ENCODE measurements at places on chromosomes 5 and 9. TPM values are rescaled to one million over a fixed set of nuclear protein-coding genes. Genes with fewer than 3 reads are reported as not detected.

DNA sequence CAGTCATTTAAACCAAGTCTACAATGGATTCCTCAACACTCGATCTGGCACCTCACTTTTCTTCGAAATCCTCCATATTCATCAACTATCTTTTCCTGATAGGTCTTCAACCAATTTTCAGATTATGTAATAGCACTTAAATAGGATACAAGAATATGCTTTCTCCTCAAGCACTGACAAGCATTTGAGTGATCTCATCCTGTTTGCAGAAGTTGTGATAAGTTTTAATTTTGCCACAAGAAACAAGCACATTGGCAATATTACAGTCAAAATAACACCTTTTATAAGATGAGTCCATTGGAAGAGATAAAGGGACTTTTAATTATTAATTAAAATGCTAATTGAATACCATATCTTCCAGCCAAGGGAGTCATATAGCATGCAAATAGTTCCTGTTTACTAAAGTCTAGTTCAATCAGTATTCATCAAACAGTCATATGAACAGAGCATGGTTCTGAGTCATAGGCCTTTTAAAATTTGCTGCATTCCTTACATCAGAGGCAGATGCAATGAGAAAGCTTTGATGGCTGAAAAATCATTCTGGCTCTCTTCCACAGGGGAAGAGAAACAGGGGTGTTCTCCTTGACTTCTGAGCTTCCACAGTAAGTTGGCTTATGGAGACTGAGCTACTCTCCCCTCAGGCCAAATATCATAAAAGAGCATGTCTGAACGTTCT lies 32.7 kb upstream of the ZCCHC9 start:
- peak overlapping the region; percentile 20 for H3K27ac ChIP-seq
- no peak for DNase-seq
- H3K4me1 ChIP-seq, result no peaks in the 10 kb centered on the region
- no peak overlapping the region for H3K4me3 ChIP-seq
- H3K36me3 ChIP-seq, result no peaks in the 10 kb centered on the region
- H3K27me3 ChIP-seq, result no peaks in the 10 kb centered on the region

GRCh38 chr9:126421567-126422428 lies 95.2 kb downstream of the MVB12B start:
- no peaks in the 10 kb centered on the region for H3K36me3 ChIP-seq
- no peaks in the 10 kb centered on the region for H3K27me3 ChIP-seq
- H3K27ac ChIP-seq, result peak overlapping the region; percentile 72
- no peaks in the 10 kb centered on the region for H3K4me1 ChIP-seq
- no peak for DNase-seq

GRCh38 chr9:74951107-74951720 lies 1.5 kb downstream of the C9orf40 start:
- DNase-seq, result no peak
- no peaks in the 10 kb centered on the region for H3K27me3 ChIP-seq
- H3K4me1 ChIP-seq, result no peaks in the 10 kb centered on the region
- H3K36me3 ChIP-seq, result no peaks in the 10 kb centered on the region

DNA sequence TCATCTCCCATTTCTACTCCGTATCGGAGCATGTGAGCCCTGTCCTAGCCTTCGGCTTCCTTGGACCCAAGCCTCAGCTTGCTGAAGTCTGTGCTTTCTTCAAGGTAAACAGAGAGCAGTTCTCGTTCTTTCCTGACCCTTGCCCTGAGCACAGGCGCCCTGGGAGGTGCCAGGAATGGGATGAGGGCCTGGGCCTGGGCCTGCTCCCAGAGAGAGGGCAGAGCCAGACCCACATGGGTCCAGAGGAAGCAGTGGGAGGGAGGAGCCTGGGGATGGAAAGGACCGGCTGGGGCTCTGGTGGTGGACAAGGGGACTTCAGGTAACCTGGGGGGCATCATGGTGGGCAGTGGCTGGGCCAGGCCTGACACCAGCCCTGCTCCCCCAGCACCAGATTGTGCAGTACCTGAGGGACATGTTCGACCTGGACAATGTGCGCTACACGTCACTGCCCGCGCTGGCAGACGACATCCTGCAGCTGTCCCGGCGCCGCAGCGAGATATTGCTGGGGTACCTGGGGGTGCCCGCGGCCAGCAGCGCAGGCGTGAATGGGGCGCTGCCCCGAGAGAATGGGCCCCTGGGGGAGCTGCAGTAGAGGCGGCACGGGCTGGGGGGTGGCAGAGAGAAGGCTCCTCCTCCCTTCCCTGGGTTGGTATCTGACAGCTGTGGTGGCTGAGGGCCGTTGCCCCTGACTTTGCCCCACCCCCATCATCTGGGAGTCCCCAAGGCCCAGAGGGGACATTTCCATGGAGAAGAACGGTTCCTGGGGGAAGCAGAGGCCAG lies 10.9 kb upstream of the DOLPP1 start:
- H3K27me3 ChIP-seq, result no peaks in the 10 kb centered on the region
- H3K36me3 ChIP-seq, result peaks cover 8% of the 10 kb centered on the region
- H3K27ac ChIP-seq, result no peak overlapping the region
- H3K4me3 ChIP-seq, result no peak overlapping the region
- H3K4me1 ChIP-seq, result no peaks in the 10 kb centered on the region
- DNase-seq, result no peak

DNA sequence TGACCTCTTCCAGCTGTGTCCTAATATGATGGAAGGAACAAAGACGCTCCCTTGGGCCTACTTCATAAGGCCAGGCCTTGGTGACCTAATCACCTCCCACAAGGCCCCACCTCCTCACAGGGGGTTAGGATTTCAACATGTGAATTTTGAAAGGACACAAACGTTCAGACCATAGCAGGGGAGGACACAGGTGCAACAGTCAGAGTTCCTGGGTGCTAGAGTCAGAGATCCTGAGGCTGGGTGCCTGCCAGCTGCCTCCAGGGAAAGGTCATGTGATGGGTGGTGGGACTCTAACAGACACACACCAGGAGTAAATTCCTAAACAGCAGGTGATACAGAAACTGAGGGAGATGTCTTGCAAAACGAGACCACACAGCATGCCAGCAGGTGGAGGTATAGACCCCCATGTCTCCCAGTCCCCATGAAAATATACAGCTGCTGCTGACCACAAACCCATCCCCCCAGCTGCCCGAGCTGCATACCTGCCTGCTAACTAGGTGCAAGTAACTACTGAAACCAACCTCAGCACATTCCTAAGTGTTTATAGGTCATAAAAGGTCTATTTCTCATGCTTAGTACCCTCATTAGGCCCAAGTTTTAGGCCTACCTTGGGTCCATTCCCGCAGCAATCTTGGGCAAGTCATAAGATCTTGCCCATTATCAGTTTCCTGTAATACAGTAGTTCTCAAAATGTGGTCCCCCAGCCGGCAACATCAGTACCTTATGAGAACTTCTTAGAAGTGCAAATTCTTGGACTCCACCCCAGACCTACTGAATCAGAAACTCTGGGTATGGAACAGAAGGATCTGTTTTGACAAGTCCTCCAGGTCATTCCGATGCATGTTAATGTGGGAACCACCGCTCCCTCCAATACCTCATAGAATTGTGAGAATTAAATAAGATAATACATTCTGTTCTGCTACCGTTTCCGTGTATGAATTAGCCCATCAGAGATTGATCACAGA lies 245.3 kb downstream of the ENC1 start:
- no peaks in the 10 kb centered on the region for H3K27me3 ChIP-seq
- no peaks in the 10 kb centered on the region for H3K36me3 ChIP-seq
- no peaks in the 10 kb centered on the region for H3K4me1 ChIP-seq
- no peak for DNase-seq
- H3K27ac ChIP-seq, result no peak overlapping the region

- peak; percentile 80 for DNase-seq
- peak within 1 kb of the TSS; percentile 59 for H3K4me3 ChIP-seq
- H3K36me3 ChIP-seq, result no peaks in the 10 kb centered on the region
- H3K27me3 ChIP-seq, result no peaks in the 10 kb centered on the region
Measured at GRCh38 chr5:181243564-181244343, at the start of gene RACK1. TSS of gene RACK1 (minus strand) at chr5:181243906. CDS start at chr5:181243800, 106 bp downstream.

DNA sequence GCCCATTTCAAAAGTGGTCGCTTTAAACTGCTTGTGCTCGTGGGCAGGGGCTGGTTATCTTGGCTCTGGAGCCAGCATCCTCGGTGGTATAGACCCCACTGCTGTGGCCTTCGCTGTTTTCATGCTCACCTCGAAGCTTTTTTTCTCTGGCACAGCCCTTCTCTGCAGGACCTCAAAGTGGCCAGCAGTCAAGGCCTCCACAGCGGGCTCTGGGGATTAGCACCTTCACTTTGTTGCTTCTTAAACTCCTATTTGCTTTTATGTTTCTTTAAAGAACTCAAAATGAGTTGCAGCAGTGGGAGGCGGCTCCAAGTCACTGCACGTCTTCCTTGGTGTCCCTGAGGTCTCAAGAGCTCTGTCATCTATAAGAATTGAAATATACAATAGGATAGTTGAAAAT lies 165.1 kb downstream of the CACNA1B start:
- H3K4me3 ChIP-seq, result no peak overlapping the region
- no peaks in the 10 kb centered on the region for H3K36me3 ChIP-seq
- H3K4me1 ChIP-seq, result no peaks in the 10 kb centered on the region
- no peak overlapping the region for H3K27ac ChIP-seq

GRCh38 chr5:165834891-165835290 lies 2329.5 kb downstream of the MAT2B start:
- no peak overlapping the region for H3K4me3 ChIP-seq
- DNase-seq, result no peak
- no peaks in the 10 kb centered on the region for H3K36me3 ChIP-seq
- H3K4me1 ChIP-seq, result no peaks in the 10 kb centered on the region

DNA sequence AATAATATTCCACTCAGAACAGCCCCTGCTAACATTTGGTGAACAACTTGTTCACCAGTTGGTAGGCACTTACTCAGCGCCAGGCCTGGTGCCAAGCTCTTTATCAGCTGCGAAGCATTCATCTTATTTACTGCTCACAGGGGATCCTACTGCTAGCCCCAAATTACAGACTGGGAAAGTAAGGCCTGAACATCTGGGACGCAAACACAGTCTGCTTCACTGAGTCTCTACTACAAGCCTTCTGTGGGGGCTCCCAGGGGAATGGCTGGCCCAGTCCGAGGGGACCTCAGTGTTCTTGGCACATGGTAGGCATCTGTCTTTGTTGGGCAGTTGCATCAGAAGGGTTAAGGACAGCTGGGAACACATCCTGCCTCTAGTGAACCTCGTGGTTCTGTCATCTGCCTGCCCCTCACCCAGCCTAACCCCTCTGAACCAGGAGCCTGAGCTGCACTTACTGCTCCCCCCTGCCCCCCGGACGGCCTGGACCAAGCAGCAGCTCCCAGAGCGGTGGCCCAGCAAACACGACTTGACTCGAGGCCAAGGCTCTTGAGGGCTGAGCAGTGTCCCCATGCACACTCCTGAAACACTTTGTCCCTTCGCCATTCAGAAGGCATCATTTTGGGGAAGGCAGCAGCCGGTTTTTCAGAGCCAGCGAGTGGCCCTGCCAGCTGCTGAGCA lies at the start of gene PHYHD1:
TSS of gene PHYHD1 (plus strand) at position 602 of the 678 bp plus-strand sequence. CDS start 1,342 bp downstream, outside the sequence.
- no peaks in the 10 kb centered on the region for H3K36me3 ChIP-seq
- no peaks in the 10 kb centered on the region for H3K27me3 ChIP-seq
- peak within 1 kb of the TSS; percentile 96 for H3K27ac ChIP-seq
- DNase-seq, result no peak
- H3K4me3 ChIP-seq, result peak within 1 kb of the TSS; percentile 56
- H3K4me1 ChIP-seq, result peaks cover 13% of the 10 kb centered on the region

DNA sequence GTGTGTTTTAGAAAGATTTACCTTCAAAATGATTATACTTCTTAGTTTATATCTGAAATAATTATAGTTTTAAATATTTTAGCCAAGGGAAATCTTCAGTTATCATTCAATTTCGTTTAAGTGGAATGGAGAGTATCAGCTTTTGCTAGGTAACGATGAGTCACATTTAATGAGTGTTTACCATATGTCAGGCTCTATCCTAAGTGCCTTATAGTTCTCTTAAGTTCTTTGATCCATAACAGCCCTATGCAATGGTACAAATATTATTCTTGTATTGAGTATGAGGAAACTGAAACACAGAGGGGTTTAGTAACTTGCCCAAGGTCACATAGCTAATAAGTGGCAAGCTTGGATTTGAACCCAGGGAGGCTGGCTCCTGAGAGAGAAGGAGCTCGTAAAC lies 37.5 kb upstream of the SHB start:
- DNase-seq, result no peak
- H3K4me3 ChIP-seq, result no peak overlapping the region
- no peaks in the 10 kb centered on the region for H3K4me1 ChIP-seq
- no peaks in the 10 kb centered on the region for H3K36me3 ChIP-seq
- H3K27ac ChIP-seq, result no peak overlapping the region

DNA sequence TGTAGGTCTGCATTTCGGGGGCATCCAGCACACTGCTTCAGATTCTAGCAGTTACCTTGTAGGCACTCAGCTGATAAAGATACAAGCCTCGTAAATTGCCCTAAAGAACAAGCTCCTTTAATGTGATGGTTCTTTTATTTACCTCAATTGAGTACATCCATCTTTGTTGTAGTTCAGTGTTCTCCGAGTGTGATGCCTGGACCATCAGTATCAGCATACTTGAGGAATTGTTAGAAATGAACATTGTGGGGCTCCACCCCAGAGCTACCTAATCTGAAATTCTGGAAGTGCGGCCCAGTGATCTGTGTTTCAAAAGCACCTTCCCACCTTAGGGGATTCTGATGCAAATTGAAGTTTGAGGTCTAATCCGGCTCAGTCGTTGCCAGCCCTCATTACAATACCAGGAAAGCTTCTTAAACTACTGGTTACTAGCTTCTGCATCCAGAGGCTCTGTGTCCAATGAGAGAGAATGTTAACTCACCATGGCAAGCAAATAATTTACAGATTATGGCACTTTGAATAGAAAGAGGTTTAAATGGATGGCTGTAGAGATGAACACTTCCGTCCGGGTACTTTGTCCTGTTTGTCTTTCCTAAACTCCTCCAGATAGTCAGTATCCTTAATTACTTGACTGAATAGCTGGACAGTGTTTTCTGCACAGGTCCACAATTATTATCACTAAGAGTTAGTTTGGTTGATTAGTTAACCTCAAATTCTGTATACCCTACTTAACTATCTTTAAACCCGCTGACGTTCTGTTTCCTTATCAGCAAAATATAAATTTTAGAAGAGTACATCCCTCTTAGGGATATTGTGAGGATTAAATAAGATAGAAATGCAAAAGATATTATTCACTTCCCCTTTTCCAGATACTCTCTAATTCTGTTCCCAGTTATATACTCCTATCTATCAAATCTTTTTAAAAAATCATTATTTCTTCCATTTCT lies 47.9 kb downstream of the RAI14 start:
- no peak overlapping the region for H3K4me3 ChIP-seq
- no peak for DNase-seq
- no peak overlapping the region for H3K27ac ChIP-seq
- H3K27me3 ChIP-seq, result no peaks in the 10 kb centered on the region

DNA sequence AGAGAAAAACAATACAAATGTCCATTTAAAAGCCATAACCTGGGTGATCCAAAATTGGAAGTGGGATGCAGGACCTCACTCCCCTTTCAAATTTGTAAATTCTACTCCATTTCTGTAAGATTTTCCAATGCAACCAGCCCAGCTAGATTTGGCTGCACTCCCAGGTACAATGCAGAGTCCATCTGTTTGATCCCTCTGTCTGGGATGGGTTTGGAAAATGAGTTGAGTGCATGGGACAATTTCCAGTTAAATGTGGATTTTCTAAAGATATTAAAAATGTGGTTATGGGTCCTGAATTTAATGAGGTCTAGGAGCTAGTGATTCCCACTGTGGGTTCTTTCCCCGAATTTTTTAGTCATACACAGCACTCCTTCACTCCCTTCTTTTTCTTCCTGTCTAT lies 104.0 kb upstream of the ATP10B start:
- DNase-seq, result no peak
- H3K4me3 ChIP-seq, result no peak overlapping the region
- no peak overlapping the region for H3K27ac ChIP-seq
- no peaks in the 10 kb centered on the region for H3K4me1 ChIP-seq

The SLC2A8 gene
- 20.9 TPM for total RNA-seq

The PCDHGC3 gene
- 29.6 TPM for total RNA-seq

The NCS1 gene
- 3.9 TPM for total RNA-seq

The CCNG1 gene
- 221 TPM for total RNA-seq

The SYK gene
- total RNA-seq, result 25.9 TPM

The XRCC4 gene
- 8.8 TPM for total RNA-seq

The HEXB gene
- 145 TPM for total RNA-seq

The RELL2 gene
- total RNA-seq, result 4.0 TPM

The IL5 gene
- not detected for total RNA-seq

The PAEP gene
- total RNA-seq, result not detected

The C6 gene
- 113 TPM for total RNA-seq

Measured in breast epithelium (tissue), 4 donors.